ENCODE measurements at places on chromosomes 6 and 20.

DNA sequence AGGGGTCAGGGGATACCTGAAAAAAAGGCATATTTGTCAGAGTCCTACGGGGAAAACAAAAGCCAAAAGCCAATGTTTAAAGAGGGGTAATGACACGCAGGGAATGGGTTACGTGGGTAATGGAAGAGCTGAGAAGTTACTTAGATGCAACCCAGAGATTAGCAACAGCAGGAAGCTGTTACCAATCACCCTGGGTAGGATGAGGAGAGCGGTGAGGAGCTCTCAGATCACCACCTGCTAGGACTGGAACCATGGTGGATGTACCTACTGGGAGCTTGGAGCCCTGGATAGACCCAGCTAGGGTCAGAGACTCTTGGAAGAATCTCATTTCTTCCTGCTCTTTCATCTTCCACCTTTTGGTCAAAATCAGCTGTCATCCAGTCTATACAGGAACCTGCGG, 51.2 kb upstream of the RNF24 start:
- DNase-seq, result no peak

GRCh38 chr6:130482645-130483390, 117.0 kb downstream of the TMEM200A start:
- DNase-seq, result no peak

- no peak for DNase-seq
These were observed 158.0 kb downstream of the UTRN start for GRCh38 chr6:144443157-144443556.

- no peak for DNase-seq
These were observed 266.0 kb upstream of the SOX4 start for GRCh38 chr6:21327326-21328112.

GRCh38 chr6:132483779-132484679, 28.9 kb downstream of the STX7 start:
- peak; percentile 11 for DNase-seq

- DNase-seq, result no peak
These were observed 120.6 kb downstream of the AKAP7 start for GRCh38 chr6:131255911-131256310.

DNA sequence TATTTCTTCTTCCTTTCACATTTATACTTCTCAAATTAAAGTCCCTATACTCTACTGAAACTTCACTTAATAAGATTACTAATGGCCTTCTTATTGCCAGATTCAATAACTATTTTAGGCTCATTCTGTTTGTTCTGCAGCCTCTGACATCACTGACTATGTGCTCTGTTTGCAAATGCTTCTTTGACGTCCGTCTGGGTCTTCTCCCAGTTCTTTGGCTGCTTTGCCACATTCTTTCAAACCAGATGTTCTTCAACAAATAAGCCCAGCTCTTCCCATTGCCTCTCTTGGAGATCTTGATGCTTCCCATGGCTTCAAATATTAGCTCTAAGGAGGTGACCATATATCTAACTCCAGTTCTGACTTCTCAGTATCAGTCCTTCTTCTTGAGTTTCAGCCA, 117.4 kb downstream of the BTBD9 start:
- no peak for DNase-seq

- DNase-seq, result no peak
These were observed 8.8 kb upstream of the METTL24 start for GRCh38 chr6:110366975-110367374.

- DNase-seq, result no peak
These were observed 25.3 kb downstream of the RBCK1 start for GRCh38 chr20:433300-433975.

- no peak for DNase-seq
These were observed 43.8 kb downstream of the PKIB start for GRCh38 chr6:122654012-122654411.

GRCh38 chr6:93059911-93060310, 359.4 kb downstream of the EPHA7 start:
- no peak for DNase-seq

DNA sequence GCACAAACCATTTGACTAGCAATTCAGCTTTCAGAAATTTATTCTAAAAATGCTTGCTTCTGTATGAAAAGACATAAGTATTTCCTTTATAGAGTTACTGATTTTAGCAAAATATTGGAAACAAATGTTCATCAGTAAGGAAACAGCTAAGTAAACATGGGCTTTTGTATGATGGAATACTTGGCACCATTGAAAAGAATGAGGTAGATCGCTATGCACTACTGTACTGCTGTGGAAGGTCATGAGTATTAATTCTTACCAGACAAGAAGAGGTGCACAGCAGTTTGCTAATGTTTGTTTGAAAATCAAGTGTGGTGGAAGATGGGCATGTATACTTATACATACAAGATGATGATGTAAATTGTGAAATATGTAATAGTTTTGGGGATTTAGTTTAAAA, 73.0 kb downstream of the FARS2 start:
- DNase-seq, result no peak

DNA sequence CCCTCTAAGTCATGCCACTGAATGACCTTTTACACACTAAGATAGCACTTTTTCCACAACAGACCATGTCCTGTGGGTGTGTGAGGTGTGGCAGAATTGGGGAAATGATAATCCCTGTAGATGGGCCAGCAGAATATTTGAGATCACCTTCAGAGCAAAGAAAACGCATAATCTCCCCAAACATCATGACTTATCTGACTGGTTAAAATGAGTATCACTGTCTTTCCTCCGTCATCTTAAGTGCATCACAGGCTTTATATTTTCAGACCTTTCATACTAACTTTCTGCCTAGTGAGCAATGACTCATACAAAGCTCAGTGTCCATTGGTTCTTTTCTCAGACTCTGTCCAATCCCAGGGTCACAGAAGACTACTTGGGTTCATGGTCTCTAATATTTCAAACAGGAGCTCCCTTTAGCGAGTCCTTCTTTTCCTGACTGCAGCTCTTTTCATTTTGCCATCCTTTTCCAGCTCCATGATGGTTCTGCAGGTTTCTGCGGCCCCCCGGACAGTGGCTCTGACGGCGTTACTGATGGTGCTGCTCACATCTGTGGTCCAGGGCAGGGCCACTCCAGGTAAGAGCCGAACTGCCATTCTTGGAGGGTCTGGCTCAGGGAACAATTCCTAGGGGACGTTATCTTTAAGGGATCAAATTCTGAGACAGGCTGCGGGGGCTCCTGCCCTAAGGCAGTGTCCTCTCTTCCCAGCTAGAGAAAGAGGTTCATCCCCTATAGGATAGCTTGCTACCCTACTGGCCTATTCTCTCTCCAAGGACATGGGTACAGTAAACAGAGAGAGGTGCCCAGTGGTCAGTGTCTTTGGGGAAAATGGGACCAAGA, at the start of gene HLA-DPB1:
HLA-DPB1 (plus strand) TSS at position 423 of the 838 bp plus-strand sequence; CDS start at position 475, 52 bp downstream.
- no peak for DNase-seq

DNA sequence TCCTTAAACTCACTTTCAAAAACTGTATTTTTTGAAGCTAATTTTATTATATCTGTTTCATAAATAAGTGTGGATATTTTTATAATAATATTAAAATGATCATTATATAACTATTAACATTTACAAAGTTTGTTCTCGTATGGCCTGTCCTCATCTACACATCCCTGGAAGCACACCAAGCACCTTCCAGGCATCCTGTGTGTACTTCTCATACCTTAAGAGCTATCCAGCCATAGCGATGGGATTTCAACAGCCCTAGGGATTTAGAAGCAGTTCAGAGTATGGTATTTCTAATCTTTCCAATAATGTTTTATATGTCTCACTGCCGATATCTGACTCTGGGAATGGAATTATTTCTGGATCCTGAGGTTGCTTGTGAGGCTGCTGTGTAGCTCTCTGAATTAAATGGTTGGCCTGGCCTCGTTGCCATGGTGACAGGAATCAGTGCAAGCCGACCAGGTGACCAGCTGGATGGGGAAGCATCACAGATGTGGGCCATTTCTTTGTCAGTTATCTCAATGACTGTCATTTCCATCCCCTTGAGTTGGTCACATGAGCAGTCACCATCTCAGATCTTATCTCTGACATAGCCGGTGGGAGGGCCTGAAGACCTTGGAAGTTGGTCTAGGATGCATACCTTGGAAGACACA, 265.2 kb upstream of the RIN2 start:
- no peak for DNase-seq

DNA sequence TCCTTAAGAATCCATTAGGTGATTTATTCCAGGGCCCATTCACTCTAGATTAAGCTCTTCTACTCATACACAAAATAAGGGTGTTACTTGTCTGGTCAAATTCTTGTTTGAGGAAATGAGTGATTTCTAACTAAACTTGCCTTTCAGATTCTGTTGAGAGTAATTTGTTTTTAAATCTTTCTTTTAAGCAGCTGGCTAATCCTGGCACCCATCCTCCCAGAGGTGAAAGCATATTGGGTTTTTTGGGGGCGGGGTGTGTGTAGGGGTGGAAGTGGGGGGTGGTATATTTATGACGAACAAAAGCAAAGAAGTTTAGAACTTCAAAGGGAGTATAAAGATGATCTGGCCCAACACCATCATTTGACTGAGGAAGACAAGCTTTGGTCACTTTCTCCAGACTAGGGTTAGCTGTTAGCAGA, 94.7 kb downstream of the RTN4IP1 start:
- DNase-seq, result no peak

- no peak for DNase-seq
These were observed 1.9 kb downstream of the NCOA7 start for GRCh38 chr6:125792680-125793079.

DNA sequence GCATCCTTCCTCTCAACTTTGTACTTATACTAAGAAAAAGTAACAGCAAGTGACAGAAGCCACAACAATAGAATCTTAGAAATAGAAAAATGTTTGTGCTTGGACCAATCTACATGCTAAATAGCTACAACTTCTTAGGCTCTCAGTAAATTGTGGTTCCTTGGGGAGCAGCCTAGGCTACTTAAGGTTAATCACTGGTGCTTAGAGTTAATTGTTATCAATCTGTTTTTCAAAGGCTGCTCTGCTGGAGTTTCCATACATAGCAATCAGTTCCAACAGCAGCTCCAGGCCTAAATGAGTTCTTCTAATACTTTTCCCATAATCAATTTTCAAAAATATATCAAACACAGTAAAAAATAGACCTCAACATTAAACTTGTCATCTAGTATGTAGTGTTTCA, 571.4 kb downstream of the EPHA7 start:
- no peak for DNase-seq

DNA sequence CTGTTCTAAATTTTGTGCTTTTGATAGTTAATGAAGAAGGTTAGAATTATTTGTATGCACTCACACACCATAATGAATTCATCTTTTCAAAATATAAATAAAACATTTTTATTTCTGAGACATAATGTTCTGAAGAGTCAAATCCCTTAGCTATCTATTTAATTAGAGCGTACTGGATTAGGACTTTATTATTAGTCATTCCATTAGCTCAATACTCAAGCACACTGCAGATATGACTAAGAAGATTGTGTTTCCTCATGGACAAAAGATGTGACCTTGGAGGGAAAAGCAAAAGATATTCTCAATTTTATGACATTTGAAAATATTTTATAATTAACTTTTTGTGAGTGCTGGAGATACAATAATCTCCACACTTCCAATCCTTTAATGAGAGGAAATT, 666.4 kb downstream of the CD109 start:
- DNase-seq, result no peak

DNA sequence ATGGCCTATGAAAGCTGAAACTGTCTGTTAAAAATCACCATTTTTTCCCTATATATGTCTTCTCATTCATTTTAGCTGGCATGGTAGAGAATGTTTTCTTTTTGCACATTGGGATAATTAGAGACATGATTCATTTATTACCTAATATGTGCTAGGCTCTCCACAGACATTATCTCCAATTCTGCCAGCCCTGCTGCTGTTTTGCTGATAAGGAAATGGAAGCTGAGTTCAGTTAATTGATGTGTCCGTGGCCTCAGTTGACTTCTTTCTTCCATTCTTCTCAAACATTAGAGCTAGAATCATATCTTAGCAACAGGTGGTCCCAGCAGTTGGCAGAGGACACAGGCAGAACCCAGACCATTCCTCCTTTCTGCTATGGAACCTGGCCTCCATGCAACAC, 644.1 kb upstream of the CITED2 start:
- no peak for DNase-seq

DNA sequence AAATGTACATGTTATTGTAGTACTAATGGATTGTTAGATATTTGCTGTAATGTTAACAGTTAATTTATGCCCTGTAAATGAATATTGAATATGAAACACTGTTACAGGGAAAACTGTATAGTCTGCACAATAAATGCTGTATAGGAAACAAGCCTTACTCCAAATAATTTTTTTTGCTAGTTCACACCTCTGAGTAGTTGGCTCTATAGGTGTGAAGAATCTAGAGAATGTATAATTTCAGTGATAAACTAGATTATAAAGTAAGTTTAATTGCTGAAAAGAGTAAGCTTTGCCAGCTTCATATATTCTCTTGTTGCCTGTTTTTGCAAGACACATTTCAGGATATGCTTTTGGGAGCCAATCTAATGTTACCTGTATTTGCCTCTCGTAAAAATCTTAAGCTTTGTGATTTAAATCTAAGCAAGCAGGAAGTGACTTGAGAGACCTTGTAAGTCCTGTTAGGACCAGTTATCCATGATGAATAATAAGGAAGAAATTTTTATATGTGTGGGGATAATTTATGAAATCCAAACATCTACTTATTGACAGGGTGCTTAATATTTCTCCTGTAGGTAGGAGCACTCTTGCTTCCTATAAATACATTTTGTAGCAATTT, 232.4 kb downstream of the ZFAND3 start:
- no peak for DNase-seq

GRCh38 chr20:1702328-1702727, 44.7 kb upstream of the SIRPG start:
- no peak for DNase-seq

DNA sequence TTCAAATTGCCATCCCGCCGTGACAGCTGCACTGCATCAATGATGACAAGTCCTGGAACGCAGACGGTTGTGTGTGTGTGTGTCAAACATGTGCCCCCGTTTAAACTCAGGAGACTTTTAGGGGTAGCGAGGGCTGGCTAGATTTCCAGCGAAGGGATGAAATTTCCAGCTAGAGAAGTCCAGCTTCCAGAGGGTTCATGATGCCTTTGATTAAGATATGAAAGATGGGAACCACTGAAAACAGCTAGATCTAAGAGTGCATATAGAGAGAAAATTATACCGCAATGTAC, 644 bp downstream of the KIZ start:
- no peak for DNase-seq

DNA sequence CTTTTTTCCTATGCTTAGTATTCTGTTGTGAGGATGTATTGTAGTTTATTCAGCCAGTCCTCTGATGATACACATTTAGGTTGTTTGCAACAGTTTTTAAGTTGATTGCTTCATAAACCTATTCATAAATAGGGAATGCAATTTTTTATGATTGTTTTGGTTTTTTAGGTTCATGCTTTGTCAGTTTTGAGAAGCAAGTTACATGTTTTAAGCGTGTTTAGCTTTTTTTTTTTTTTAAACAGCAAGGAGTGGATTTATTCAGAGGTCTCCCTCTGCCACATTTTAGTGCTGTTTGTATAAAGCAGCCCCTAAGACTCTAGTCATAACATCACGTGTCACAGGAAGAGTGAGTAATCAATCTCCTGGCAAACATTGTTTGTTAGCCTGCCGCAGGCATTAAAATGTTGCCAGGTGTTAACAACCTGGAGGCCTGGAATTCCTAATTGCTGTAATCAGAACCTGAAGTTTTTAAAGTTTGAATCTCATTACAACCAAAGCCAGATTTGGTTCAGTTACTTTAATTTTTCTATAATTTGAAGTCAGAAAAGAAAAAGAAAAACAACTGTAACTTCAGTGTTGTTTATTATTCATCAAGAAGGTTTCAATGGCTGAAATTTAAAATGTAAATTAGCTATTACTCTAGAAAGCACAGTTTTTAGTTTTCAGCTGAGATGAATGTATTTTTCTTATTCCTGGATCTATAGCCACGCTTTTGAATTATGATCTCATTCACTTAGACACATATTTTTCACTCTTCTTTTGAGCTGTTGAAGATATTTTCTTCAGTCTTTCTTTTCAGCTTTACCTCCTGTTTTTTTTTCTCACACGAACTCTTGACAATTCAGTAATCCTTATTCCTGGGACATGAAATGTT, 59.2 kb downstream of the KCNS1 start:
- no peak for DNase-seq
